ENCODE measurements at places on chromosomes 12 and 14.
A peak's percentile ranks its signal among the peaks of the same experiment; 100 is the strongest.

GRCh38 chr12:50196537-50196936, 29.4 kb upstream of the CERS5 start:
- no peaks in the 10 kb centered on the region for H3K27me3 ChIP-seq
- DNase-seq: no peak
- H3K27ac ChIP-seq: peak overlapping the region; percentile 7
- H3K4me1 ChIP-seq: peaks cover 12% of the 10 kb centered on the region
- H3K4me3 ChIP-seq: no peak overlapping the region
- no peaks in the 10 kb centered on the region for H3K36me3 ChIP-seq

DNA sequence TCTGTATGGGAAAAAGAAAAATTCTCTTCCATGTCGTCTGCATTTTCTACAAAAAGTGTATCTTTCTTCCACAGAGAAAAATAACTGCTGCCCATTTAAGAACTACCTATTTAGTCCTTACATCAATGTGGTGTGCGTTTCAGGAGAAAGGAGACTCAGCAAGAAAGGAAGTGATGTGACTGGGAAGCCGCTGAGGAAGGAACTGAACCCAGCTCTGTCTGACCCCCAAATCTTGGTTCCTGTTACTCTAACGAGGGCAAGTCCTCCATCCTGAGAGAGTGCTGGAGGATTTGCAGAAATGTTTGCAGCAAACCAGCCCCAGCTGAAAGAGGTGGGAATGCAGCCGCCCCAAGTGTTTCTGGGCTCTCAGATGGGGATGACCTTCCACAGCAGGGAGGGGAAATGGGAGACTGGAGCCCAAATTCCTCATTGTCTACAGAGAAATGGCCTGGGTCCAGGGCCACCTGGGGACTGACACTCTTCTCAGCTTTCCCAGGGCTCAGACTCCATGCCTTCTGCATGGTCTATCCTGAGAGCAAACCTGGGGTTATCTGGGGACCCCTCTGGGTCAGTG, 6.7 kb upstream of the MLEC start:
- DNase-seq: no peak
- H3K27ac ChIP-seq: no peak overlapping the region
- H3K4me3 ChIP-seq: no peak overlapping the region
- no peaks in the 10 kb centered on the region for H3K36me3 ChIP-seq

- H3K4me3 ChIP-seq: no peak overlapping the region
- no peak overlapping the region for H3K27ac ChIP-seq
- H3K27me3 ChIP-seq: no peaks in the 10 kb centered on the region
Observed at GRCh38 chr12:53227836-53228235, 4.2 kb downstream of the RARG start.

GRCh38 chr12:30088259-30088995, 304.7 kb upstream of the TMTC1 start:
- H3K27ac ChIP-seq: peak overlapping the region; percentile 12
- H3K27me3 ChIP-seq: no peaks in the 10 kb centered on the region
- H3K36me3 ChIP-seq: no peaks in the 10 kb centered on the region

- H3K27me3 ChIP-seq: no peaks in the 10 kb centered on the region
- H3K27ac ChIP-seq: peak overlapping the region; percentile 24
- DNase-seq: peak; percentile 53
- H3K36me3 ChIP-seq: no peaks in the 10 kb centered on the region
Observed at GRCh38 chr12:29921307-29921706, 137.6 kb upstream of the TMTC1 start.

- DNase-seq: no peak
- peaks cover 4% of the 10 kb centered on the region for H3K27me3 ChIP-seq
- no peak overlapping the region for H3K4me3 ChIP-seq
- H3K27ac ChIP-seq: no peak overlapping the region
- H3K4me1 ChIP-seq: no peaks in the 10 kb centered on the region
- no peaks in the 10 kb centered on the region for H3K36me3 ChIP-seq
Observed at GRCh38 chr14:66395300-66395699, 90.9 kb upstream of the CCDC196 start.

DNA sequence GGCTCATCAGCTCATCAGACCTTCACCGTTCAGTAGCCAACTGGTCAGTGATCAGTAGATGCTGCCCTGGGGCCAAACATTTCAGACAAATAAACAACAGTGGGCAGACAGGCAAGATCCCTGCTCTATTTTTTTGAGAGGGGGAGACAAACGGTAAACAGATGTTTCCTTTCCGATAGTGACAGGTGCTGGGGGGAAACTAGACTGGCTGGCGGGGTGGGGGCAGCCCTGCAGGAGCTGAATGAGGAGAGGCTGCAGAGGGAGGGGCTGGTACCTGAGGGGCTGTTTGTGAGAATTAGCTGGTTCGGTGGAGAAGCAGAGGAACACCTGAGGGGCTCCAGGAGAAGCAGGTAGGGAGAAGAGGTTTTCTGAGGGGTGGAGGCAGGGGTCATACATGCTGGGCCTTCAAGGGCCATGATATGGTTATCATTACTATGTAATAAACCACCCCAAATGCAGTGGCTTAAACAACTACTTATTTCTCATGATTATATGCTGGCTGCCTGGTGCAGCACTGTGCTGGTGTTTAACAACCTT, 8.2 kb upstream of the GOLGA3 start:
- no peak overlapping the region for H3K27ac ChIP-seq
- H3K36me3 ChIP-seq: no peaks in the 10 kb centered on the region
- no peak overlapping the region for H3K4me3 ChIP-seq
- DNase-seq: no peak

DNA sequence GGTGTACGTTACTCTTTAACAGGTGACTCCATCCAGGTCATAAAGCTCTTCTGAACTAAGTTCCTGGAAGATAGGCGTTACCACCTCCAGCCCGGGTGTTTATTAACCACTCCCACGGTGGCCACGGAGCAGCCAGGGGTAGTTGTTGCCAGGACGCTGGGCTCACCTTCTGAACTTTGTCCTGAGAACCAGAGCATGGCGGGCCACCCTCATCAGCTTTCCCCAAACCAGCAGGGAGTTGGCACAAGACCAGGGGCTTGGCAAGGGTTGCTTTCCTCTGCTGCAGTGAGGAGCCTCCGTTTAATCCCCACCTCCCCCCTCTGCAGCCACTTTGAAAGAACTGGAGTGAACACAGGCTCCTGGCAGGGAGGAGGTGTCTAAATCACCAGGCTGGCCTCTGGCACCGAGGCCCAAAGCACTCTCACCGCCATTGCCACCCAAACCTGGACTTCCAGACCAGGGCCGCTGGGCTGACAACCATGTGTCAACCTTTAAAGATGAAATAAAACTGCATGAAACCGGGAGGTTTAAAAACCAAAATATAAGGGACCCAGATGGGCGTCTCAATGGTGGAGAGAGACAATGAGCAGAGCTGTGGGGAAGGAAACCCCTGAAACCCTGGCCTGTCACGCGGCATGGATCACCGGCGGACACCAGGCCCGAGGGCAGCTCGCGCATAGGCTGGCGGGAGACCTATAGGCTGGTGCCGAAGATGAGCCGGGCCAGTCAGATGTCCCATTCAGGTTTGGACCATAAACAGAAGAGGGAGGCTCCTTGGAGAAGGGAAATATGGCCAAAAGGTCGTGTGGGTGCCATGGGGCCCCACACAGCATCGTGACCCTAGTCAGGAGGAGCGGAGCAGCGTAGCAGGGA, 30.9 kb upstream of the TDRD9 start:
- H3K27ac ChIP-seq: peak overlapping the region; percentile 69
- no peaks in the 10 kb centered on the region for H3K36me3 ChIP-seq
- no peaks in the 10 kb centered on the region for H3K27me3 ChIP-seq
- H3K4me1 ChIP-seq: peaks cover 7% of the 10 kb centered on the region

DNA sequence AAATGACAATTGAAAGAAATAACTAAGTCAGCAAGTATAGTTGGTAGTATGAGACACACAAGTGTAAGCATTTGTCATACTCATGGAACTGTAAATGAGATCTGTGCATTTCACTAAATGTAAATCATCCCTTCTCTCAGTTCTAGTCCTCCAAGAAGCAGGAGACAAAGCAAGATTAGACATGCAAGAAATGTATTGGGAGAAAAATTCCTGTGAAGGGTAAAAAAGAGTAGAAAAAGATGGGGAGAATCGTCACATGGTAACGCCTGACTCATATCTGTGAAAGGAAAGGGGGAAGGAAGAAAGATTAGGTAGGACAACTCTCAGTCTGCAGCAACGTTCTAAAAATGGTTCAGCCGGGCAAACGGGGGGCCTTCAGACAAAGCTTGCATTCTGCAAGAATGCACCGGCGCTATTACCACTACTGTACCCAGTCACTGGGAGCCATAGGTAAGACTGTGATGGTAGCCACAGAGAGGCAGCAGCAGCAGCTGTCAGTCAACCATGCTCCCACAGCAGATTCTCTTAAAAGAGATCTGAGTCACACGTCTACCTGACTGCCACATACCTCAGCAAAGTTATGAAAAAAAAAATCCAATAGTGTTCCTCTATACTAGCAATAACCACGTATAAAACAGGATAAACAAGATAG, 18.0 kb upstream of the RFX4 start:
- H3K4me3 ChIP-seq: no peak overlapping the region
- H3K27me3 ChIP-seq: peaks cover 12% of the 10 kb centered on the region
- DNase-seq: no peak

DNA sequence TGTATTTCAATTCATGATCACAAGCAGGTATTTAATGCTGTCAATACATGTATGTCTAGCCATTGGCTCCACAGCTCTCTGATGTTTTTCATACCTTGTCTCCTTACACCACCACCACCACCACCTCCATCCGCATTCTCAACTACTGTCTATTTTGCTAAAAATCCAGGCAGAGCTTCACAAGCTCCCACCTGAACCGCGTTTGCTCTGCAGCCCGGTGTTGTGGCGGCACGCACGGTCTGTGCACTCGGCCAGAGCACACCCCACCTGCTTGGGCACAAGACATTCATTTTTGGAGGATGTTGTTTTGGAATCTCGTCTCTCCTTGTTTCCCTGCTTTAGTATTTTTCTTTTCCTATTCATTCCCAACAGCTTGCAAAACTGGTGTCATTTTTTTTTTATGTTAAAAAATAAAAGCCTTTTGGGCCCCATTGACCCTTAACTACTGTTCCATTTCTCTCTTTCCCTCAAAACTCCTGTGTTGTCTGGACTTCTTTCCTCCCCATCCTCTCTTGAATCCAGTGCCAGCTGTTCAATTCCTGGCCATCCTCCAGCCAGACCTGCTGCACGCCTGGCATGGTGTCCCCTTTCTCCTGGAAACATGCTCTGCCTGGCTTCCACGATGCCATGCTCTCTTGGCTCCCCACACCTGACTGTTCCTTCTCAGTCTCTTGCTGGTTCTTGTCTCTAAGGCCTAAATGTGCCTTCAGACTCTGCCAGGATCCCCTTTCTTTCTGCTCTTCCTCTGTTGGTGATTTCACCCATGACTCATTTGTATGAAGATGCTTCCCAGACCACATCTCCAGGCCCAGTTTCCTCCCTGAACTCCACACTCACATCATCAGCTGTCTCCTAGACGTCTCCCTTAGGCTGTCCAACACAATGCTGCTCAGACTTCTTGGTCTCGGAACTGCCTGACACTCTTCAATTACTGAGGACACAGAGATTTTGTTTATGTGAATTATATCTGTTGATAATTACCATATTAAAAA, 37.9 kb downstream of the PIWIL1 start:
- H3K27me3 ChIP-seq: peaks cover 13% of the 10 kb centered on the region
- DNase-seq: no peak
- no peak overlapping the region for H3K4me3 ChIP-seq

DNA sequence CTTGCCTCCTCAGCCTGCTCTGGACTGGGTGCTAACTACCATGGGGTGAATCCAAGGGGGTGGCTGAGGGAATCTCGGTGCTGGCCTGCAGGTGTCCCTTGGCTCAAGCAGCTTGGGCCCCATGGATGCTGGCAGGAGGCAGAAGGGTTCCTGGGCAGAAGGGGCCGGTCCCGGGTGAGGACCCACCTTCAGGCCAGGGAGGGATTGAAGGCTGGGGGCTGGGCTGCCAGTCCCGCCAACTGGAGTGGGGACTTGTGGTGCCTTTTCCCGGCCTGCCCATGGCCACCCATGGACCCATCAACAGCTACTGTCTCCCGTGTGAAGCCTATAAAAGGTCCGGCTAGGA, 550.1 kb downstream of the SLC6A15 start:
- H3K4me3 ChIP-seq: no peak overlapping the region
- H3K4me1 ChIP-seq: no peaks in the 10 kb centered on the region

- no peak overlapping the region for H3K27ac ChIP-seq
- no peak for DNase-seq
- H3K4me3 ChIP-seq: no peak overlapping the region
- H3K27me3 ChIP-seq: no peaks in the 10 kb centered on the region
- no peaks in the 10 kb centered on the region for H3K36me3 ChIP-seq
Observed at GRCh38 chr14:64060648-64061096, 207.9 kb downstream of the SYNE2 start.

DNA sequence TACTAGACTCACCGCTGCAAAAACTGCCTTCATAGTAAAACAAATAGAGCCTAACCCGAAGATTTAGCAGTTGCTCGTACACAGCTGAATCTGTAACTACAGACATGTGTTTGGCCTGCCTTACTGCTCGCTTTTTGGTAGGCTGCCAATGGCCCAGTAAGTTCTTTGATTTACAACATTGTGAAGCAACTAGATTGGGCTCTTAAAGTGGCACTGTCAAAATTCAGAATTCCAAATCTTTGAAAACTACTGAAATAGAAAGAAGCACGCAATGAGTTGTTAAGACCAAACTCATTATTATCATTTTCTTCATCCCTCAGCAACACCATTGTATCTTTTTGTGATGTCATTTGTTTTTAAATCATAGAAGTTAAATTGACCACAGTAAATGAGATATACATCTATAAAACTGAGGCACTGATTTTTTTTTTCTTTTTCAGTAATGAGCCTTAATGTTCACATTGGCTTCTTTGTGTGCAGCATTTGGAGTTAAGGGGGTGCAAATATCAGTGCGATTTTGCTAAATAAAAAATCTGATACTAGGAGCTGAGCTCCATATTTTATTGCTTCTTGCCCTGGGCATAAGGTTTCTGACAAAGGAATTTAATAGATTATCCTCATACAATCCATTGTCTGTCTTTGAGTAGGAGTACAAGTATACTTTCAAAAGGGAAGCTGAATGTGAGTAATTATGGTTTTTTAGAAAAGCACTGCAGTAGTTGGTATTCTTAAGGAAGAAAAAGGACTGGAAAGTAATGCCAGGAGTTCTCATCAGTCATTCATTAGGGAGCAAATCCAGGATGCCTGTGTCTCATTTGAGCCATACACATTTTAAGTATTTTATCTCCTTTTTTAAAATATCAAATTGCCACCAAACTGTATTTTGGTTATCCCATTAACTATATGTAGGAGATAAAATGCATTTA, 138.5 kb downstream of the KICS2 start:
- peak overlapping the region; percentile 43 for H3K27ac ChIP-seq
- no peak overlapping the region for H3K4me3 ChIP-seq
- H3K27me3 ChIP-seq: no peaks in the 10 kb centered on the region
- peaks cover 13% of the 10 kb centered on the region for H3K4me1 ChIP-seq
- no peaks in the 10 kb centered on the region for H3K36me3 ChIP-seq

- H3K27ac ChIP-seq: no peak overlapping the region
- H3K4me3 ChIP-seq: no peak overlapping the region
- H3K36me3 ChIP-seq: no peaks in the 10 kb centered on the region
- no peak for DNase-seq
Observed at GRCh38 chr12:14399871-14400270, 34.4 kb downstream of the ATF7IP start.

DNA sequence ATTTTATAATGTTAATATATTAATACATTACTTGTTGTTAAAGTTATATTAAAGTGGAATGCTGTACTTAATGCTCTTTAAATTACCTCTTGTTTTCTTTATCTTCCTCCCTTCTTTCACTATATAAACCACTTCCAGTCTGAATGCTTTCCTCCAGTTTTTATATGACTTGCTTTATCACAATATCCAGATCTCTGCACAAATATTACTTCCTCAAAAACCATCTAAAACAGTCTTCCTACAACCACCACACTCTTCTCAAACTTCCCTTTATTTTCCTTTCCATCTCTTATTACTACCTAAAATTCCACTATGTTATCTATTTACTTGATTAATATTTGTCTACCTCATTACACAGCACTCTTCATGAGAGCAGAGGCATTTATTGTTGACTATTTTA, 956.6 kb downstream of the LRFN5 start:
- H3K36me3 ChIP-seq: no peaks in the 10 kb centered on the region
- no peak overlapping the region for H3K4me3 ChIP-seq
- H3K27ac ChIP-seq: no peak overlapping the region
- no peaks in the 10 kb centered on the region for H3K4me1 ChIP-seq
- DNase-seq: no peak
